ENCODE measurements at places on chromosomes 4 and X.

- no peak for DNase-seq
Measured at GRCh38 chr4:81424336-81424735, 47.4 kb downstream of the RASGEF1B start.

DNA sequence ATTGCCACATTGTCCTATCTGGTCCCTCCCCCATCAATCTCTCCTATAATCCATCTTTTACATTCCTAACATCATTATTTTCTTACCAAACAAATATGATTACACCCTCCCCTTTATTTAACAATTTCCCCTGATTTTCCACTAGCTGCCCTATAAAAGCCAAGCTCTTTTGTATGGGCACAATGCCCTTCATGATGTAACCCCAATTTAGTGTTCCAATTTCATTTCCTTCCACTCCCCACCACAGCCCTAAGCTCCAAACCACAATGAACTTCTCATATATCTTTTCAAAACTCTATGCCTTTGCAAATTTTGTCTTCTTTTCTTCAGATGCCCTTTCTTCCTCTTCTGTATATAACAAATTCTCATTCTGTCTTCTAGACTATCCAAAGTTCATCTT lies 39.5 kb upstream of the PTPN13 start:
- no peak for DNase-seq

DNA sequence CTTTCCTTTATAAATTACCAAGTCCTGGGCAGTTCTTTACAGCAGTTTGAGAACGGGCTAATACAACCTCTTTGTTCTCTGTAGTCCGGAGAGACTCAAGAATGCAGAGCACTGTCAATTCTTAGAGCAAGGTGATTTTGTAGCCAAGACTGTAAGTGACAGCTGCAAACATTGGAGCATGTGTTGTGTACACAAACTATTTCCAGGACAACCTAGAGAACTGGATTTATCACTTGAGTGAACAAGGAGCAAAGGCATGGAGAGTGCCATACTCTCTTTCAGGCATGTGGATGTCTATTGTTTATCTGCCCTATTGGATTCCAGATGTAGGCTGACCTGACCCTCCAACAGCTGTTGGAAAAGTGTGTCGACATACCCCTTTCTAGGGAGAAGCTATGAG lies 153.9 kb downstream of the SPANXN3 start:
- no peak for DNase-seq

DNA sequence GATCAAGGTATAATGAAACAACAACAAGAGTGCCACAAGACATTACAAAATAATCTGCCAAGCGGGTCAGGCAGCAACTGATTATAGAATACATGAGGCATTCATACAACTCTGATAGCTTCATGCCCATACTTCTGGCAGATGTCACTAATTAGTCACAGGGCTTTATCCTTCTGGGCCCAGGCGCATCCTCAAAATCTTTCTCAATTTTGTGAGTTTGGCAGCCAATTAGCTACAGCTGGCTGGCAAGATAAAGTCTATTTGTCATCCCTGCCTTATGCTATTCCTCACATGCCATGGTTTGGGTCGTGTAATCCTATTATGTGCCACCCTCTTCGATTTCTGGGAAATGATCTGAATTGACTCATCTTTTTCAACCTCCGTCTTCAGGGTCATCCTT lies 254.3 kb downstream of the PACRGL start:
- DNase-seq: no peak

- no peak for DNase-seq
Measured at GRCh38 chr4:56704089-56704871, 23.2 kb upstream of the HOPX start.

GRCh38 chr4:174119830-174120229 lies 163.6 kb downstream of the FBXO8 start:
- DNase-seq: no peak

GRCh38 chr4:8326206-8326605 lies 56.7 kb downstream of the HTRA3 start:
- peak; percentile 79 for DNase-seq

DNA sequence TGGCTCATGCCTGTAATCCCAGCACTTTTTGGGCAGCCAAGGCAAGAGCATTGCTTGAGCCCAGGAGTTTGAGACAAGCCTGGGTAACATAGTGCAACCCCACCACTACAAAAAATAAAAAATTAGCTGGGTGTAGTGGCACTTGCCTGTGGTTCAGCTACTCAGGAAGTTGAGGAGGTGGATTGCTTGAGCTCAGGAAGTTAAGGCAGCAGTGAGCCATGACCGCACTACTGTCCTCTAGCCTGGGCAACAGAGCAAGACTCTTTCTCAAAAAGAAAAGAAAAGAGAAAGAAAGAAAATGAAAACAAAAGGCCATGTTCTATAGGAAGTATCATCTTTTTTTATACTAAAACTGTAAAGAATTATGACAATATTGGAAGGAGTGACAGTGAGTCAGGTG lies 38.5 kb downstream of the NEK1 start:
- no peak for DNase-seq

- DNase-seq: no peak
Measured at GRCh38 chr4:94516067-94516466, 64.3 kb downstream of the PDLIM5 start.

GRCh38 chr4:38188631-38189101 lies 228.5 kb downstream of the PTTG2 start:
- DNase-seq: no peak

DNA sequence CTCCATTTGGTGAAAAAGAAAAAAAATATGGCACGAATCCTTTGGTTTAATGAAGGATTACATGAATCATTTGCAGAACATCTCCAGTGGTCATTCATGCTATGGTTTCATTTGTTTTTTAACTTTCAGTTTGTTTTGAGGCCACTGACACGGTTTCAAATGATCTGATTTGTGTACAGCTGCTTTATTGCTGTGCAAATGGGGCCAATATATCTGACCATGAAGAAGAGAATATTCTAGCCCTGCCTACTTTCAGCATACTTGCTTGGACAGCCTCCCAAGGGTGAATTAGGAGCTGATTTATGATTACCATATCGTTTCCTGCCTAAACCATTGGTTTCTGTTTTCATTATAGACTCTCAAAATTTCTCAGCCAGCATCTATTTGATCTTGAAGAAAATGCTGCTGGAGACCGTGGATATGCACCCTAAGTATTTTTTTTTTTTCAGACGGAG lies 30.7 kb downstream of the SPARCL1 start:
- no peak for DNase-seq

- peak; percentile 80 for DNase-seq
Measured at GRCh38 chr4:148214529-148215166, 227.6 kb downstream of the NR3C2 start.

- DNase-seq: no peak
Measured at GRCh38 chr4:185508181-185508580, 27.1 kb downstream of the PDLIM3 start.

DNA sequence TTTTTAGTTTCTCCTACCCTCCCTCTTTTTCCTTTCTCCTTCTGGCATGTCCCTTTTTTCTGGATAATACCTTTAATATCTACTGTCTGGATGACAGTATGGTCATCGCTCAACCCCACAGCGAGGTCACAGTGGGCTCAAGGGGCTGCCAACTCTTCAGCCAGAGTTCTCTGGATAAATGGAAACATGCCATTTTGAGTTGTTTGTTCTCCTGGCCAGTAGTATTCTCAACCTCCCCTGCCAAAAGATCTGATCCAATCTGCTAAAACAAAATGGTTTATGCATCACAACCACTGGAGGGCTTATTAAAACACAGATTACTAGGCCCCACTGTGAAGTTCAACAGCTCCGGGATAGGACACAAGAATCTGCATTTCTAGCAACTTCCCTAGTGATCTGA lies 5.0 kb upstream of the LAMP2 start:
- DNase-seq: no peak

- no peak for DNase-seq
Measured at GRCh38 chrX:23626651-23627050, 40.6 kb upstream of the PRDX4 start.

DNA sequence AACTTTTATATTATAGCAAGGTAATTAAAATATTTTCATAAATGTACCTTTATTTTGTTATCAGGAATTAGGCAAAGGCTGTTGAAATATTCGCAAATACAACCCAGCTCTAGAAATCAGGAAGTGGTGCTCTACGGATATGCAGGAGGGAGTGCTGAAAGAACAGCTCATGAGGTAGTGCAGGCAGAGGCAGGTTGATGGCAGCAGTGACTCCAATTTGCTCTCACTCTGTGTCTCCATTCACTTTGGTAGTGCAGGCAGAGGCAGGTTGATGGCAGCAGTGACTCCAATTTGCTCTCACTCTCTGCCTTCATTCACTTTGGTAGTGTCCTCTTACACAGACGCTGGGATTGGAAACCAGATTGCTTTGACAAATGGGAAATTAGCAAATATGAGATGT lies 277.9 kb downstream of the TRIML1 start:
- DNase-seq: no peak

DNA sequence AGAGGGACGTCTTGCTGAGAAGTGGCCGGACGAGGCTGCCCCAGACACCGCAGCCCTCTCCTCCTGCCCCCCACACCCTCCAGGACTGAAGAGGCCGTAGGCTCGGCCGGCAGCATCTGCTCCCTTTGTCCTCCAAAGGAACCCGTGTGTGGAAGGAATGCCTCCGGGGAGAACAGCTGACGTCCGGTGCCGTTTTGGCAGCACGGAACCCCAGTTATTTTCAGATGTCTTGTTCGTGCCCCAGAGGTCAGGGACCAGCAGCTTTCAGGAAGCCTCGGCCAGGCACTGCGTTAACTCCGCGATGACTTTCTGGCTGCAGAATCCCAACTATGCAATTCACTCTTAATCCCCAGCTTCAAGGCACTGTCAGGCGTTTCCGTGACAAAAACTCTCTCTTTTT lies 10.9 kb upstream of the PPP2R3B start:
- DNase-seq: no peak

DNA sequence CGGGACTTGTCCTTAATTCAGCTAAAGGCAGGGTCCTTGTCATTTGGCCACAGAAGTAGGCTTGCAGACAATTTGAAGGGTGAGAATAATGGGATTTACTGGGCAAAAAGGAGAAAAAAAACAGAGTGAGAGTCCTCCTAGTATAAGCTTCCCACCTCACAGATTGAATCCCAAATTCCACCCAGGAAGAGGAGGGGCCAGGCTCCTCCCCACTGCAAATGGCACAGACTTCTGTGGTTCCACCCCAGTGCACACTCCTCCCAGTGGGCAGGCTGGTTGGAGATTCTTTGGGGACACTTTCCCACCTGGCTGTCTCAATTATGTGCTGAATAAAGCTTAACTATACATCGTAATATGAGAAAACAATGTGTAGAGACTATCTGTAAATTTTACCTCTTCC lies 31.6 kb downstream of the MEPE start:
- DNase-seq: no peak

DNA sequence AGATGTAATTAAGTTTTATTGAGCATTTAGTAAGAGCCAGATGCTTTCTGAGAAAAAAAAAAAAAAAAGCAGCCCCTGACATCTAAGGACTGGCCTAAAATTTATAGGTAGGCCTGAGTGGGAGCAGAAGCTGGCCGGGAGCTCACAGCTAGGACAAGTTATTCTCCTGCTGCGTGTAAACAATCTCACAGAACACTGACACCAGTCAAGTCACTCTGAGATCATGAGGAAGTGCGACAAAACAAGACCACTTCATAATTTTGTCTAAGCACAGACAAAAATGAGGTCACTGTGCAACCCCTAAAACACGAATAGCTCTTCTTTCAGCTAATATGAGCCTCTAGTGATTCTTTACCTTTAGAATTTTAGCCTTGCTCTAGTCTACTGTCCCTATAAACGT lies 15.3 kb upstream of the NSUN7 start:
- no peak for DNase-seq

DNA sequence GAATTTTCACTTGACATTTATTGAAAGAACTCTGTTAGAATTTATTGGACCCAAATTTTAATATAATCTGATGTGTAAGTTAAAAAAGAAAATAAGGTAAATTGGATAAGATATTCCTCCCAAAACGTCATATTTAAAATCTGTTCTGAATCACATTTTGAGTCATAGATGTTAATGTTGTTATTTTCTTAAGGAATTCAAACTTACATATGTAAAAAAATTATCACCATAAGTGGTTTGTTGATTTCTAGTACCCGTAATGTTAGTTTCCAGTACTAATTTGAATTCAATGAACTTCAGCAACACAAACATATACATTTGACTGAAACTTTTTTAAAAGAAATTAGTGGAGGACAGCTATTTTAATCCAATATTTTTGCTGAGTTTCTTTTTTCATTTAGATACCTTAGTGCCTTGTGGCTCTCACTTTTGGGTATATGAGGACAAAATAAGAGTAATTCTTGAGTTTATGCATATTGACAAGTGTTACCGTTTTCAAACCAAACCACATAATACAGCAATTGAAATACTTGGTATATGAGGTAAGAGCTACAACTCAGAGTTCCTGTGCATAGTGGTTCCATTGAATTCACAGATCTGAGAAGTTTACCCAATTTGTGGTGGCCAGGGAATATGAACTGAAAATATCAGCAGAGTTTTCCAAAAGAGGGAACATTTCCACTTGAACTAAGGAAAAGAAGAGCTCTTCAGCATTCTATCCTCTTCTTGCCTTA lies 71.8 kb downstream of the C4orf46 start:
- DNase-seq: no peak

GRCh38 chr4:6423575-6423974 lies 48.8 kb downstream of the PPP2R2C start:
- no peak for DNase-seq

GRCh38 chr4:151624626-151625565 lies 135.9 kb downstream of the GATB start:
- no peak for DNase-seq

GRCh38 chr4:156968479-156968984 lies 3.1 kb downstream of the PDGFC start:
- DNase-seq: peak; percentile 82

DNA sequence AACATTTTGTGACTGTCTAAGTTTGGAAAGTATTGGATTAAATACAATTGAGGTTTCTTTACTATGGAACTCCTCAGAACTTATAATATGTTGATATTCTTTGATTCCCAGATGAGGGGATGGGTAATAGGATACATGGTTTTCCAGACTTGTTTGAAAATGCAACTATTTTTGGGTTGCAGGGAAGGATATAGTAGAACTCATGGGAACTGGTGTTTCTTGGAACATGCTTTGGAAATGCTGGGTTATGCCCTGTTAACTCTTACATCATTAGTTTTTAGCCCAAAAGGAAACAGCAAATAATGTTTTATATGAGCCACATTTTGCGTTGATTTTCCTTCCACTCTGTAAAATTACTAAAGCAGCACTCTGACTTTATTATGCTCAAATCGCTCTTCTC lies 41.9 kb downstream of the HPF1 start:
- DNase-seq: no peak

GRCh38 chrX:42077675-42078074 lies 154.3 kb upstream of the CASK start:
- no peak for DNase-seq

All from sigmoid colon (tissue), 7 donors.